Central memory CD4-positive, alpha-beta T cell (primary cell): ENCODE measurements at places on chromosomes 11 and 22.

DNA sequence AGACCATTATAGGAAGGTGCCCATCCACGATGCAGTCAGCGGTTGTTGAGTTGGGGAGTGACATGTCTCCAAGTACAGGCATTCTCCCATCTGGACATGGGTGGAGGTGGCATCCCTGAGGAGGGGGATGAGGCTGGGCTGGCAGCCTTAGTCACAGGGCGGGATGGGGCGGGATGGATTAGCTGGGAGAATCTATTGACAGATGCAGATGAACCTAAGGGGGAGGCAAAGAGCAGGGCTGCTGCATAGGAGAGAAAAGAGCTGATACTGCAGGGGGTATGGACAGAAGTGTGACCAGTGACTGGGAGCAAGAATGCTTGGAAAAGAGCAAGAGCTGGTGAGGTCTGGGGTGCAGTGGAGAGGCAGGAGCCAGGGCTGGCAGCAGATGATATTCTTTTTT, 42.7 kb downstream of the SCN3B start:
- no peak for DNase-seq

DNA sequence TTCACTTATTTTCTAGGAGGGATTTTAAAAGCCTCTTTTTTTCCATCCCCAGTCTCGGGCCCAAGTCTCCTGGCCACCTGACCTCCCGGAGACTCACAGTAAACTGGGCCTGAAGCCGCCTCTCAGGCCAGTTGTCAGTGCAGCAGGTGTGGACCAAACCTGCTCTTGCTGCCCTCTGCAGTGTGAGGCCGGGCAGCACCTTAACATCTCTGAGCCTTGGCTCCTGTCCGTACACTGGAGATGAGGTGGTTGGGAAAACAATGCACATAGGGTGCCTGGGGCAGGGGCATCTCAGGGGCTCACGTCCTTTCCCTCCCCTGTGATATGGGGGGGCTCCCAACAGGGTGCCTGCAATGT, 45.1 kb downstream of the PHF21B start:
- DNase-seq, result no peak

DNA sequence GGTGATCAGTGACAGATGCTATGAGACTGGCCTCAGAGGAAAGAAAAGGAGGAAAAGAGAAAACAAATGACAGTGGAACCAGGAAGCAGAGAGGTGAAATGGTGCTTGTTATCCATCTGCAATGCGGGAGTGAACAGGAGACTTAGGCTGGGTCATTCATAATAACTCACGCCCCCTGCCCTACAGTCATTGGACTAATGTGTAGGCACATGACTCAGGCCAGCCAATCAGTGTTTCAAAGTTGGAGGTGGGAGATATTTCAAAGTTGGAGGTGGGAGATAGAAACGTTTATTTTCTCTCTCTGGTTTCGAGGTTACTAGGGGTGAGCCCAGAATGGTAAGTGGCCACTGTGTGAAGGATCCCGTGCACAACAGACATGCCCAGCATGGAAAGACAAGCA, 30.3 kb downstream of the SLC22A6 start:
- no peak for DNase-seq

- no peak for DNase-seq
Observed at GRCh38 chr11:88068848-88069554, 106.2 kb downstream of the RAB38 start.

- no peak for DNase-seq
Observed at GRCh38 chr22:27858626-27859025, 57.1 kb upstream of the MN1 start.

GRCh38 chr11:132099692-132100091, 729.3 kb downstream of the NTM start:
- DNase-seq, result no peak

GRCh38 chr11:37721485-37721884, 1123.4 kb upstream of the RAG2 start:
- DNase-seq, result no peak

- DNase-seq, result no peak
Observed at GRCh38 chr11:3221408-3222002, 2.9 kb upstream of the MRGPRG start.

DNA sequence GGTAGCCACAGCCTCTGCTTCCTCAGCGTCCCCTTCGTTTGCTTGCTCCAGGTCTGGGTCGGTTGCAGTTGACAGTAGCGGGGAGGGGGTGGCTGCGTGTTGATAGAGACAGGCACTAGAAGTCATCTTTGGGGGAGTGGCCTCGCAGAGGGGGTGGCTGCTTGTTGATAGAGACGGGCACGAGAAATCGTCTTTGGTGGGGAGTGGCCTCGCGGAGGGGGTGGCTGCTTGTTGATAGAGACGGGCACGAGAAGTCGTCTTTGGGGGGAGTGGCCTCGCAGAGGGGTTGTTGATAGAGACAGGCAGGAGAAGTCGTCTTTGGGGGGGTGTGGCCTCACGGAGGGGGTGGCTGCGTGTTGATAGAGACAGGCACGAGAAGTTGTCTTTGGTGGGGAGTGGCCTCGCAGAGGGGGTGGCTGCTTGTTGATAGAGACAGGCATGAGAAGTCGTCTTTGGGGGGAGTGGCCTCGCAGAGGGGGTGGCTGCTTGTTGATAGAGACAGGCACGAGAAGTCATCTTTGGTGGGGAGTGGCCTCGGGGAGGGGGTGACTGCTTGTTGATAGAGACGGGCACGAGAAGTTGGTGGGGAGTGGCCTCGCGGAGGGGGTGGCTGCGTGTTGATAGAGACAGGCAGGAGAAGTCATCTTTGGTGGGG, 328.3 kb downstream of the TBC1D22A start:
- peak; percentile 12 for DNase-seq

GRCh38 chr11:5527716-5528115, 11.2 kb upstream of the UBQLNL start:
- DNase-seq, result no peak
